ENCODE measurements at places on chromosomes 4 and X.

DNA sequence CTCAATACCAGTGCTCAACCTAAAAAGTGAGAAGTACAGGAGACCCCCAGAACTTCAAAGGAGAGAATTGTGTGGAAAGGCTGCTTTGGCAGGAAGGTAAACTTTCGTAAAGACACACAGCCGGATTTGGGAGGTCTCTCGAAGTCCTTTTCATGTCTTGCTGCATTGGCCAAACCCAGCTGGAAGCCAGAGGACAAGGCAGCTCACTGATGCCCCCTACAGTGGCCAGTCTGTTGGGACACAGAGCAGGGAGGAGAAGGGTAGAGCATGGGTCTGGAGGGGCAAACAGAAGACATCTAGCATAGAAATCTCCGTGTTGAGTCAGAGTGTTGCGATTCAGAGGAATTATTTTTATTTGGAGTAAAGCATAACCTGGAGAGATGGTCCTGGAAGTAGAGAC lies 198.9 kb downstream of the ANK2 start:
- no peak for DNase-seq

DNA sequence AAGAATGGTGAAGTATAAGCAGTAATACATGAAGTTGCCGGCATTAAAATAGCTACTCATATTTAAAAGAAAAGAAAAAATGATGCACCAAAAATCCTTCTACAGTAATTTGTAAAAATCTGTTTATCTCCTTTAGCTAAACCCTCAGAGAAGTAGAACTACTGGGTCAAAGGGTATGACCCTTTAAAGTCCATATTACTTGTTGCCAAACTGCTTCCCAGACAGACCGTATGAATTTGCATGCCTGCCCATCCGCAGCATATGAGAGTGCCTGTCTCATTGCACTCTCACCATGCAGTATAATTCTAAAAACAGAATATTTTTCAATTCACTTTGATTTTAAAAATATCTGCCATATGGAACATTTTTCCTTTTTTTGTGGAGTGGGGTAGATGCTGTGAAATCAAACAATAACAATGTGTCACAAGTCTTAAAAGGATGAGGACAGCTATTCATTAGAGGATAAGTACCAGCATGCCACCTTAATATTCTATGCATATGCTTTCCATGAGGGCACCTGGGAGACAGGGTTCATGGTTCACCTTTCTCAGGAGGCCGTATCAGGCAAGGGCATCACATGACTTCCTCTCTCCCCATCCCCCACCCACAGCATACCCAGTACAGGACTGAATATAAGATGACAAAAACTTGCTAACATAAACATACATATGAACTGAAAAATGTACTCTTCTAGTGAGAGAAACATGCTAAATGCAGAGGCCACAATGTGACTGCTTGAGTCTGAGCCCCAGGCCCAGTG lies 17.8 kb downstream of the ZDHHC9 start:
- DNase-seq = no peak

DNA sequence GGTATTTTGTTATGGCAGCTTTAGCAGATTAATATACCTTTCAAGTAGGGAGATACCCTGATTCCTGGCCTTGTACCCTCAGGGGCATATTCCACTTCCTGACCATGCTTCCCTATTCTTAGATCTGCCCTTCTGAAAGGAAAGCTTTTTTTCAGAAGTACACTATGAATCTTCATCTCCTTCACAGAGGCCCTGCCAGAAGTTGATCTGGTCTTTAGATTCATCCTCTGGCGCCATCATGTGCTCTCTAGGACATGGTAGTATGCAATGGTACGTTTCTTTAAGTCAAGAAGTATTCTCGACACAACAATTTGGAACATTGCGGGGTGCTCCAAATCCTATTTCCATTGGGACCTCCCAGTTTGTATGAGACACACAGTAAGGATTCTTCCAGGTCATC lies 39.6 kb upstream of the DIPK2B start:
- DNase-seq = no peak

DNA sequence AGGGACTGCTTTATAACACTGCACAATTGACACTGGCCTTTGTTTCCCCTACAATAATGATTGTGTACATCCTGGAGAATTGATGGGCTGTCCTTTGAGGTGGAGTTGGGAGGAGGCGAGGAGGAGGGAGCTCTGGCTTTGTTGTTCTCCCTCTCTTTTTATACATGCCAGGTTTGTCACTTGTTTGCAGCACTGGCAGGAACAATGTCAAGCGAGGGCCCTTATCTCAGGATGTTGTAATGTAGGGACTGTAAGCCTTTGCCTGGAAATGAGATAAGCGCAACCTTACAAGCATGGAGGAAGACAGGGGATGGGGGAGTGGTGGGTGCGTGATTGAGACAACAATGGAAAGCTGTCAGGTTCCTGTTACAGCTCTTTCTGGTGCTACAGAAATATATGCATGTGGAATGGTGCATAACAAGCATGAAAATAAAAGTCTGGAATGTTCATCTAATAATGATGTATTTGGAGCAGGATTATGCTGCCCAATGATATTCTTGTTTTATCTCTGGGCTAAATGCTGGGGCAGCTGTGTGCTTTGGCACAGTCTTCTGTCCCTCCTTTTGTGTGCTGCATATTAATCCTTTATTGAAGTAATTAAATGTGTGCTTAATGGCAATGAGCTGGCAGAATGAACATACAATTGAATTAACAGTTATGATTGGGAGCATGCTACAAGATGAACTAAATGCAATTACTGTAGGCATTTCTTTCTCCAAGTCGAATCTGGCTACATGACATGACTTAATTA lies 294.4 kb downstream of the GPAT3 start:
- DNase-seq = no peak

GRCh38 chrX:153812220-153812619 lies 17.8 kb downstream of the SSR4 start:
- DNase-seq = no peak

- DNase-seq = no peak
These were observed 70.1 kb upstream of the CBR4 start for GRCh38 chr4:169079942-169080827.

DNA sequence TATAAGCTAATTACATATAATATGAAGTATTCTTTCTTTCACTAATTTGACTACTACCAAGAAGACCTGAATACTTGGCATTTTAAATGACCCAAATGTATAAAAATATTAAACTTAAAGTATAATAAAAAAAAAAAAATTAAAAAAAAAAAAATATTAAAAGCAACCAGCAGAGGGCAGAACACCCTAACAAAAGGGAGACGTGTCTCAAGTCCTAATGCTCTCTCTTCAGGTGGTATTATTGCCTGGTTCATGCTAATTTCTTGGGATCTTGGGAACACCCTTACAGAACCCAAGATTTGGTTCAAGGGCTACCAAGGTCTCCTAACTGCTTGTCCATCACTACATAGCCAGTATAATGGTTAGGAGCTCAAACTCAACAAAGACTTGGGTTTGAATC lies 754.8 kb downstream of the RAB28 start:
- DNase-seq = no peak

DNA sequence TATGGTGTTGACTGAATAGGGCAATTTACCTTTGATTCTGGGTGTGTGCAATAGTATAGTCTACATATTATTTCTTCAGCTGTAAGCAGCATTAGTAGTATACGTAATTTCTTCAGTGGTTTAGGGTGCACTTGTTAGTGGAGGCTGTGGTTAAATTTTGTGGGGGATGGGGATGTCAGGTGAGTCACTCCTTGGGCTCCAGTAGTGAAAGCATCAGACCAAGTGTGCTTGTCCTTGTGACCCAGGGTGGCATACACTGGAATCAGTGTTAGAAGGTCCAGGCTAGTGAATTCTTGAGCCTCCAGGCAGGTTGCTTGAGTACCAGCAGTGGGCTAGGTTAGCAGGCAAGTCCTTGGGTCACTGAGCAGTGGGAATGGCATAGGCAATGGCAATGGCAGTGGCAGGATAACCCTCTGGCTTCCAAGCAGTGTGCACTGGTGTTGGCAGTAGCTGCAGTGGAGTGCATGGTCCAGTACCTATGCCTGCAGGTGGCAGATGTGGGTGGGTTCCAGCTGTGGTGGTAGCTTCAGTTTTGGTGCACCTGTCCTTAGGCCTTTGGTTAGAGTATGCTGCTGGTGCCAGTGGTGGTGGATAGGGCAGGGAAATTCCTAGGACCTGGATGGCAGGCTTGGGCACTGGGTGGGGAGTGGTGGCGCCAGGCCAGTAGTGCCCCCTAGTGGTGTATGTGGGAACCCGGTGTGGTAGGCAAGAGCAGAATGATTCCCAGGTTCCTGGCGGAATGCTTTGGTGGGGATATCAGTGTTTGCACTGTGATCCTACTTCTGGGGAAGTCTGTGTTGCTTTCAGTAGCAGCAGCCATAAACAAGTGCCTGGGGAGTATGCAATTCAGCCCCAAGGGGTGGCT lies 531.0 kb downstream of the SMARCA1 start:
- DNase-seq = no peak

DNA sequence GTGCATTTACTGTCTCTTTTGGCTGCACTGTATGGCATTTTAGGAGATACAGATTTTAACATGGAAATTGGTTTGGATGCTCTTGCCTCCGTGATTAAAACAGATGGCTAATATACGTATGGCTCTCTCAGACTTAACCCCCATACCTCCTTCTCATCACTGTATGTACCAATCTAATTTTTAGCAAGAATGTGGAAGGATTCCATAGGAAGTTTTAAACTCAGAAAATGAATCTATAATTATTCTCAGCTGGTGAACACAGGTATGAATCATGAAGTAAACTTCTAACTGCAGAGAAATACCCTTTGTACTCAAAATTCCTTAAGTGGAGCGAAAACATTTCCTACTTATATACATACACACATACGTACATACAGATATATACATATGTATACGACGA lies 210.5 kb upstream of the NEIL3 start:
- no peak for DNase-seq

GRCh38 chrX:45379236-45379635 lies 178.6 kb upstream of the DIPK2B start:
- DNase-seq = no peak

GRCh38 chr4:151961456-151961855 lies 200.6 kb upstream of the GATB start:
- DNase-seq = no peak

DNA sequence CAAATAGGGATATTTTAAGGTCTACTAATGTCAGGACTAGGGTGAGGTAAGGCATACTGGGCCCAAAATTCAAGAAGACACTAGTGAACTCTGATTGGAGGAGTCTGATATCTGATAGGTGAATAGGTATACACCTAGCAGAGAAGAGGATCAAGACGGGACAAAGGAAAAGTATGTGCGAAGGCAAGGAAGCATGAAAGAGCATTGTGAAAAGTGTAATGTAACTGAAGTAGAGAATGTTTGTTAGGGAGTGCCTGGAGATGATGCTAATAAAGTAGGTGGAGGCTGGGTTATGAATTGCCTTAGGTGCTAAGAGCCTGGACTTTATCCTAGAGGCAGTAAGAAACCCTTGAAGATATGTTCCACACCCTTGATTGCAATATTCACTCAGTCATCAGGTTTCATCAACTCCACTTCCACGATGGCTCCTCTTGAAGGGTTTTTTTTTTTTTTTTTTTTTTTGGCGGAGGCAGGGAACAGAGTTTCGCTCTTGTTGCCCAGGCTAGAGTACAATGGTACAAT lies 49.9 kb upstream of the XIAP start:
- no peak for DNase-seq

GRCh38 chr4:18022572-18023050 lies 1.1 kb upstream of the LCORL start:
- DNase-seq = no peak

Measured in memory B cell (primary cell).